ENCODE measurements at places on chromosomes 7 and 10. TPM values are rescaled to one million over a fixed set of nuclear protein-coding genes. Genes with fewer than 3 reads are reported as not detected.
A peak's percentile ranks its signal among the peaks of the same experiment; 100 is the strongest.

Gene HYAL4
- not detected for polyA plus RNA-seq

GRCh38 chr10:110006358-110007160, 1.2 kb upstream of the ADD3 start:
- DNase-seq, result peak; percentile 16

DNA sequence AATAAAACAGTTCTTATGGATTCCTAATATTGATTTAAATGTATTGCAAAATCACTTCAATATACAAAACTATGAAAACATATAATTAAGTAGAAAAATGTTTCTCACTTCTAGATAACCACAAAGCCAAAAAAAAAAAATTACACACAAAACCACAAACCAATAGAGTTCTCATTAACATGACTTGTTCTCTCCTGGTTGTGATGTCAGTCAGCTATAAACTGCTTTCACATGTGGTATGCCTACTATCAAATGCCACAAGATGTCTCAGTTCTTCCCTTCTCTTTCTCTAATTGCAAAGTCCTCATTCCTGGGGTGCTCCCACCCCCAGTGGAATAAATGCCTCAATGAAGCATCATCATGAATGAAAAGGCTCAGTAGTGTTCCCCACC, 16.6 kb downstream of the GNAI1 start:
- no peak for DNase-seq

DNA sequence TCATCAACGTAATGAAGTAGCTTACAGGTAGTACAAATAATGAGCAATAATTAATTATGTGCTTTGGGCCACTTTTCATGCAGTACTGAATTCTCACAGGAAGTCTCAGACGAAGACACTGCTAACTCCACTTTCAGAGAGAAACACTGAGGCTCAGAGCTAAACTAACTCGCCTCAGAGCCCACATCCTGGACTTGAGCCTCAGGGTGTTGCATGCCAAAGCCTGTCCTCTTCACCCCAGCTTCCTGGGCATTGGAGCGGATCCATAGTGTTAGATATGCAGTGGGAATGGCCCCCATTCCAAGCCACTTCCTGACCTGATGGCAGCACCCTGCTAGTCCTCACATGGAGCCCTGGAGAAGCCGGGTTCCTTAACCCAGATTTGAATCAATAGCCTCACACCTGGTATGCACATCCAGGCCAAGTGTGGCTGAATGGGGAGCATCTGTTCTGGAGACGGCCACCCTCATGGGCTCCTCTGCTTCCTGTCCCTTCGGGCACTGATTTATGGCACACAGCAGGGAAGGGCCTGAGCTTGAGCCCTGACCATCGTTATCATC, 265.1 kb upstream of the ZNF32 start:
- DNase-seq, result no peak

DNA sequence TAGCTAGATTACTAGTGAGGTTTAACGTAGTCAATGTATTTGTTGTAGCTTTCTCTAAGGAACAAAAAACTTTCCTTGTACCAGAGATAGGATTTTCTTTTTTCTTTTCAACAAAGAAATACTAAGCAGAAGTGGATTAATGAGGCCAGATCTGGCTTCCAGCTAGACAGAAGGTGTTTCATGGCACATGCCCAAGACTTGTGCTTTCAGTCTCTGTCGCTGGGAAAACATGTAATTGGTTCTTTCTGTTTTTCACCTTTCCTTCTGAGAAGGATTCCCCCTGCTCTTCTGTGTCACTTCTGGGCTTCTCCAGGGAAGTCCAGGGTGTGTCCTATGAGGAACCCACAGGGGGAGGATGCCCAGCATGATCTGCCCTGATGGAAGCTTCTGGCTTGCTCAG, 492.2 kb downstream of the CCSER2 start:
- DNase-seq, result no peak

Gene KIF11
- 3.8 TPM for polyA plus RNA-seq

Gene GPR37
- not detected for polyA plus RNA-seq

Gene CALY
- 3.3 TPM for polyA plus RNA-seq

DNA sequence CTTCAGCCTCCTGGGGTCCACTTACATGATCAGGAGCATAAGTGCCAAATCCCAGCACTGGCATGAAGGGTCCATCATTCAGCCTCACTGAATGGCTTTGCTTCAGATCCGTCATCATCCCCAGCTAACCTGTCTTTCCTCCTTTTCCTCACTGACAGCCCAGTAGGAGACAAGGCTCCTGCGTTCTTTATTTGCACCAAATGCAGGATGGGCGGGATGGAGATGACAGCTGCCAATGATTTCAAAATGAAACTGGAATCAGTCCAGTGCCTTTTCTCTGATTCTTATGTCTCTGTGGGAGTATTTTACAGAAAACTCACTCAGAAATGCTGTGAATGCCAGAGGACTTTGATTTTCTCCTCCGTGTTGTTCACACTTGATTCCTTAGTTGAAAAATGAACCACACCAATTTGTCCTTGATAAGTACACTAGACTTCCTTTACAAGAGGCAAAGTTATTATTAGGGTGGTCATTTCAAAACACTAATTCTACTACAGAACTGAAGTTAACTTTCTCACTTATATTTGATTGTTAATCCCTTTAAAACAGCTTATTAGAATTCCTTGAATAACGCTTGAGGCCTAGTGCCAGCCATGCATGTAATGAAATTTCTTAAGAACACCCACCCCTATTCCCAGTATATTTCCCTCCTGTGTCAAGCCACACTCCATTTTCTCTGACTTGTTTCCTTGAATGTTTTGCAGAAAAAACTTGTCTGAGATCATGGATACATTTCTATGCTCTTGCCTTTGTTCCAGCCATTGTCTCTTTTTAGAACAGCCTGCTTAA, at the start of gene AKR1C8:
AKR1C8 (minus strand) TSS at position 164 of the 789 bp plus-strand sequence; CDS start at position 118, 46 bp downstream.
- no peak for DNase-seq

GRCh38 chr10:124287071-124287685, 131.5 kb downstream of the OAT start:
- no peak for DNase-seq

- DNase-seq, result no peak
Observed at GRCh38 chr10:43090188-43090587, 13.3 kb downstream of the RET start.

Gene BMPER
- polyA plus RNA-seq, result 20.0 TPM

- no peak for DNase-seq
Observed at GRCh38 chr7:17041324-17041723, 159.5 kb upstream of the AGR3 start.

GRCh38 chr7:32070406-32071360, at the start of gene PDE1C:
PDE1C (minus strand) TSS chr7:32070407.
- peak; percentile 25 for DNase-seq

GRCh38 chr7:15688279-15688626, 1.8 kb upstream of the MEOX2 start:
- DNase-seq, result no peak

Data from SK-N-SH (cell line).